ENCODE measurements at places on chromosomes 2 and 18.

DNA sequence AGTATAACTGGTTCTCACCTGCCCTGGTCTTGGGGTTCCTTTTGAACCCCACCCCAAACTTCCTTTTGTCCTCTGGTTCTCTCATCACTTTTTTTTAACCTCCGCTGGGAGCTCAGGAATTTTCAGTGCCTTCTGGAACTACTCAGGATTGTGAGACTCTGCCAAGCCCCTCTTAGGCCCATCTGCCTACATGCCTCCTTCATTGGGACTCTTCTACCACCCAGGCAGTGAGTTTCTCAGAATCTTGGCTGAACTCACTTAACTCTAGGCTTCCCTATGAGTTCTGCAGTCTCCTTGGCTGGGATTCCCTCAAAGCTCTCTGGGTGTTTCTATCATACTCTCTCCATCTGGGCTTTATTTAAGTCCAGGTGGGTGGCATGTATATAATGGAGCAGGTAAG, 86.3 kb downstream of the MDH1 start:
- DNase-seq = no peak

GRCh38 chr2:181183878-181184542, 203.6 kb downstream of the UBE2E3 start:
- no peak for DNase-seq

- DNase-seq = no peak
These were observed 12.8 kb downstream of the EFR3B start for GRCh38 chr2:25054720-25055119.

DNA sequence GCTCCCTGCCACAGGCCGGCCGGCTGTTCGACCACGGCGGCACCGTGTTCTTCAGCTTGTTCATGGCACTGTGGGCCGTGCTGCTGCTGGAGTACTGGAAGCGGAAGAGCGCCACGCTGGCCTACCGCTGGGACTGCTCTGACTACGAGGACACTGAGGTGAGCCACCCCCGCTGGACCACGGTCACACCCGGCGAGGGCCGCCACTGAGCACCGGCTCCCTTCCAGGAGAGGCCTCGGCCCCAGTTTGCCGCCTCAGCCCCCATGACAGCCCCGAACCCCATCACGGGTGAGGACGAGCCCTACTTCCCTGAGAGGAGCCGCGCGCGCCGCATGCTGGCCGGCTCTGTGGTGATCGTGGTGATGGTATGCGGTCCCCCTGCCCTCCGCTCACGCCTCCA, 20.8 kb downstream of the ANO7 start:
- no peak for DNase-seq

DNA sequence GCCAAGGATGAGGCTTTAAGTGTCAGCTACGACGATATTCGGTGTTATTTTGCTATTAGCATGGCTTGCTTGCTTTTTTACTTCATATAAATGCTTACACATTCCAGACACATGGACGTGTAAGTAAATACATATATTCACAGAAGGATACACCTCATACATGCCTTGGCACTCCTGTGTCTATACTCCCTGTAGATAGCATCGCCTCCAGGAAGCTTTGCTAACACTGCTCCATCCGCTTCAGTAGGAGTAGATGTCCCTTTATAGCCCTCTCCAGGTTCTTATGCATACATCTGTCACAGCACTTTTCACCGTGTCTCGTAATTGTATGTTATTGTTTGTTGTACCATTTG, 27.5 kb upstream of the KCTD1 start:
- DNase-seq = no peak

GRCh38 chr2:27887830-27888229, 2.4 kb downstream of the RBKS start:
- DNase-seq = no peak

DNA sequence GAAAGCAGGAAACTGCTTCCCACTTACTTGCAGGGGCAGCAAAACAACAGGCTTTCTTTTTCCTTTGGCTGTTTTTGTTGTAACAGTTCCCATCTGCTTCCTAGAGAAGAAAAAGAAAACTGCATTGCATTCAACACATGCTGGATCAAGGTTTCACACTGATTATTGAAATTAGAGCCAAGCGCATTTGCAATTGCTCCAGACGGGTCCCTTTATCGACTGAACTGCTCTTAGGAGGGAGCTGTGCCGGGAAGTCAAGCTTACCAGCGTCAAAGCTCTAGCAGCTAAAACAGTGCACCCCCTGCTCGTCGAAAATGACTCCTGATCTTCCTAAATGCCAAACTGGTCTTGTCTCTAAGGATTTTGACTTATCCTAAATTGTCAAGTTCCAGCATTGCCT, 164.0 kb upstream of the SESTD1 start:
- no peak for DNase-seq

- DNase-seq = no peak
These were observed 3.3 kb downstream of the ACVR1 start for GRCh38 chr2:157872791-157873190.

DNA sequence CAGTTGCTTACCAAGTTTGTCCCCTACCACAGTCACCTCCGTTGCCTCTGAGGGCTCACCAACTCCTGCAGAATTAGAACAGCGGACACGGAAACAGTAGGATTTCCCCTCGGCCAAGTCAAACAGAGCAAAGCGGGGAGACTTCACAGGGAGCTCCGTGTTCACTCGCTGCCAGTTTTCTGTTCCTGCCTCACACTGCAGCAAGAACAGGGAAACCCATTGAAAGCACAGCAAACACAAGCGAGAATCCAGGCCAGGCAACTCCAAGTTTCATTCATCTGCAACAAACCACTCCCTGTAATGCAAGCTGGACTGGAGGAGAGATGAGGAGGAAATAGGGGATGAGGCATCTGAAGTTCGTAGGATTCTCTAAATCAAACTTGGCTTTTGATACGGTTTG, 84.2 kb downstream of the MYOM1 start:
- DNase-seq = no peak

DNA sequence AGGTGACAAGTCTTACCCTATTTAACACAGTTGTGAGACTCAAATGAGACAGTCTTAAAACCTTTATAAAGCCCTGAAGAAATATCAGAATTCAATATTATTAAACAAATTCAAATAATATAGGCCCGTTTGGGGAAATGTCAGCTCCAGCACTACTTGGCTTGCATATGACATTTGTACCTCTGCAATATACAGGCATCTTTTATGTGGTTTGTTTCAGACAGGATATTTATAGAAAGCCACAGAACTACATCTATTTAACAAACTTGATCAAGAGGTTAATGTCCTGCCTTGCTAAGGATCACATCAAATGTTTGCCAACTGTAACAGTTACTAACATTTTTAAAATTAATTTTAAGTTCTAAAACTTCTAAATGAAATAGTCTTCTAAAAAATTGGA, 3.2 kb upstream of the MREG start:
- no peak for DNase-seq

GRCh38 chr2:172323861-172324597, 103.4 kb upstream of the ITGA6 start:
- DNase-seq = no peak

DNA sequence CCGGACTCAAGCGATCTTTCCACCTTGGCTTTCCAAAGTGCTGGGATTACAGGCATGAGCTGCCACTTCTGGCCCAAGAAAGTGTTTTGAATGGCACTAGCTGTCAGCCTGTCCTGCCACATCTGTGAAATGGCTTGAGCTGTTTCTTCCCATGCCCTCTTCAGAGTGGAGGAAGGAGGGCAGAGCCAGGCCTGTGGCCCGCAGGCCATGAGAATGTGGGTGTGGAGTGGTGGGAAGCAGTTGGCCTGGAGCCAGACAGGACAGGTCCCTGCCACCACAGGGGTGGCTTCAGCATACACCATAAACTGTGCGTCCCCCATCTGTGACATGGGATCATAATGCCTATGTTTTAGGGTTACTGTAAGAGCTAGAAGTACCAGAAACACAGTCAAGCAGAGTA, 6.5 kb downstream of the SLC66A3 start:
- DNase-seq = no peak

DNA sequence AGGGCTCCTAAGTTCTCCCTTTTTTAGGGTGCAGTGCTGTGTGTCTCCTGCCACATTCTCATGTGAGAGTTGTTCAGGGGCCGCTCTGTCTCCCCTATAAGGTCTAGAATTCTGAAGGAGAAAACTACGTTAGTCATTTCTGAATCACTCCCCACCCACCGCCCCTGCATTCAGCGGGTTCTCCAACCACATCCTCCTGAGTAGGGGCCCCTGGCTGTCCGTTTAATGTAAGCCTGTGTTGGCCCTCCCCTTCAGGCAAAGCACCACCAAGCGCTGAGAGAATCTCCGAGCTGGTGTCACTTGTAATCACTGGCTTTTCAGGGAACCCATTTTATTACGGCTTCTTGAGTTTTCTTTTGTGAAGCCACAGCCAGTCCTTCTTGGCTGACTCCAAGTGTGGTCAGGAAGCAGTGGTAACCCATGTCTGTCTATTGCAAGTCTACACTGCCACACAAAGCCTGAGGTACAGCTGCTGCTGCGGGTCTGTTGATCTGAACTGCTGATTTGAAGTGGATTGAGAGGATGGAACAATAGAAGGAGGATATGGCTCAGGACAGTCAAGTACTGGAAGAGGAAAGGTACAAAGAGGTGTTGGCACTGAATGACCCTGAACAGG, 16.9 kb downstream of the LCT start:
- no peak for DNase-seq

GRCh38 chr2:231680992-231681852, 27.1 kb upstream of the PTMA start:
- DNase-seq = no peak

- DNase-seq = no peak
These were observed 38.5 kb downstream of the PSMG2 start for GRCh38 chr18:12741351-12741750.

DNA sequence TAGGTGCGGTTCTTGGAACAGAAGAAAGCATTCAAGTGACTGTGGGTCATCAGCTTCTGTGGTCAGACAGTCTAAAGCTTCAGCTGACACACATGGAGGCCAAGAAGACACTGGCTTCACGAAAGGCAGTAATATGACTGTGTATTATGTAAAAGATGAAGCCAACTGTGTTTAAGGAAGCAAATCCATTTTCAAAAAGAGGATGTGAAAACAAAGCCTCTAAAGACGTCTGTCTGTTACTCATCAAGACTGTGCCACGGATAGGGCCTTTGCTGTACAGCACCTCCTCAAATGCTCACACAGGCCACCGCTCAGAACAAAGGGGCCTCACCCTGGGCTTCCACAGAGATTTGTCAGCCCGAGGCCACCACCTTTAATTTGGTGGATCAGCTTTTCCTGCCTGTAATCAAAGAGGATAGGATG, 21.1 kb upstream of the TMEM163 start:
- DNase-seq = no peak

- DNase-seq = no peak
These were observed 172.4 kb downstream of the DDX1 start for GRCh38 chr2:15763822-15764682.

All from D721Med (cell line).